BE2C (cell line): ENCODE measurements at places on chromosomes 11 and 22.

GRCh38 chr11:1236316-1237127 lies 13.7 kb downstream of the MUC5B start:
- DNase-seq, result no peak

- no peak for DNase-seq
Observed at GRCh38 chr11:101723371-101723770, 139.6 kb upstream of the TRPC6 start.

GRCh38 chr11:125494974-125495725 lies 915 bp downstream of the FEZ1 start:
- DNase-seq, result peak; percentile 11

DNA sequence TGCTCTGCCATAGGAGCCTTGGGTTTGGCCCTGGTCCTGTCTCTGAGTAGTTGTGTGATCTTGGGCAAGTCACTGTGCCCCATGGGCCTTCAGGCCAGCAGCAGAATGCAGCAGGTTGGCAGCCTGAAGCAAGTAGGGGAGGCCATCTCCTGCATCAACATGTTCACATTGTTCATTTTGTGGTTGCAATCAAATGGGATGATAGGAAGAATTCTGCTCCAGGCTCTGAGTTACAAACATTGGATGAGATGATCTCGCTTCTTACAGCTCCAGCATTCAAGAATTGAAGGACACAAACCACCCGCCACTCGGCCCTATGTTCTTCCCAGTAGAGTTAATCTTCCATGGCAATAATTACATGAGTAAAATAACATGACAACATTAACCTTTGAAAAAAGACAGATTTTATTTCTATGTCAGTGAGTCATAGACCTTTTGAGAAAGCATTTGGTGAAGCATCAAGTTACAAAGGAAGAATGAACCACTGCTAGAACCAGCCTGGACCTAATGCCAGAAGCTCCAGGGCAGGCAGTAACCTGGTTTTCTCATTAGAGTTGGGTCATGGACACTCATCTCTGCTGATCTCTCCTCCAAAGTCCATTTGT lies 308.3 kb upstream of the NCAM1 start:
- DNase-seq, result no peak

DNA sequence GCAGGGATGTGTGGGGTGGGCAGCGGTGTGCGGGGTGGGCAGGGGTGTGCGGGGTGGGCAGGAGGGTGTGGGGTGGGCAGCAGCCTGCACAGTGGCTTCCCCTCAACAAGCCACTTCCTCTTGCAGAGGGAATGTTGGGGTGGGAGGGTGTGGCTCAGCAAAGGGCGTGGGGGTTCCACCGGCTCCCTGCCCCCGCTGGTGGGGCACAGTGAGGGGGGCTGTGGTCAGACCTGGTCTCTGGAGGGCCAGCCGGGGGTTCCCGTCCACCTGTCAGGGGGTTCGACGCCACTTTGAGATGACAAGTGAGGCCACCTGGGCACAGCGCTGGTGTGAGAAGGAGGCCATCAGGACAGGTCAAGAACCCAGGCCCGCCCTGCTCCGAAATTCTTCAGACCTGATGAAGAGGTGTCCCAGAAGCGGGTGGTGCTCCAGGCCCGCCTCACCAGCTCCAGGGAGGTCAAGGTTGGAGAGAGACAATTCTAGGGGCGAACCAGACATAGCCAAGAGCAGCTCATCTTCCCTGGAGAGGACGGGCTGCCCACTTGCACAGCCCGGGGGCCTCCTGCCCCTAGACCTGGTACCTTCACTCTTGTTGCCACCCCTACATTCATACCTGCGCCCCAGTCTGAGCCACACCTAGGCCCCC lies 1.3 kb downstream of the C11orf21 start:
- DNase-seq, result no peak

GRCh38 chr11:97691061-97691460 lies 1301.2 kb downstream of the JRKL start:
- no peak for DNase-seq
